LHCN-M2 (cell line): ENCODE measurements at places on chromosomes 4 and X. TPM values are rescaled to one million over a fixed set of nuclear protein-coding genes. Genes with fewer than 3 reads are reported as not detected.

Gene SPACA5
- total RNA-seq = not detected in 2 replicates

Gene STOX2
- total RNA-seq = under 0.01 TPM in 1 of 2 replicates, not detected in the other

Gene POLN
- total RNA-seq = 1.9 and 2.1 TPM in 2 replicates

- no peak for DNase-seq
Measured at GRCh38 chr4:129327637-129328036, 231.7 kb downstream of the C4orf33 start.

DNA sequence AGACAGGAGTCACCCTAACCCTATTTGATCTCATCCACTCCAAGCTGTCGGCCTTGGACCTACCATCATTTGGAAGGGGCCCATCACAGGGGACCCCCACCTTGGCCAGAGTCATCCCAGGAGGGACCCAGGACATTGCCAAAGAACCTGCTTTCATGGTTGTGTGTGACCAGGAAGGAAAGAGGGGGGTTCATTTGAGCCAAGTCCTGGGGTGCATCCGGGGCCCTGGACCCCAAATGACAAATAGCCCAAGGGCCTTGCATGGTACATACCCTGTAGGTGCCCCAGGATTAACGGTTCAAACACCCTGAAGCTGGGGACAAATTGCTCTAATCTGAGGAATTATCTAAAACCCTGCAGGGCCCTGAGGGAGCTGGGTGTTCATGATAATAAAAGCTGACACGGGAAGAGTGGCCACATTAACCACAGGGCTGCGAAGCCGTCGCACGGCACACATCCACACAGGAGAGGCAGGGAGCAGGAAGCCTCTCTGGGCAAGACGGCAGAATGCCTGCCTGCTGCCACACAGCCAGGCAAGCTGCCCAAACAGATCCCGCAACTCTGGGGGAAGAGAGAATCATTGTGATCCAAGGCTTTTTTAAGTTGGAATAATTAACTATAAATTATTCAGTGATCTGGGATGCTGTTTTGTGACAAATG, 28.2 kb upstream of the PPP2R2C start:
- no peak for DNase-seq

DNA sequence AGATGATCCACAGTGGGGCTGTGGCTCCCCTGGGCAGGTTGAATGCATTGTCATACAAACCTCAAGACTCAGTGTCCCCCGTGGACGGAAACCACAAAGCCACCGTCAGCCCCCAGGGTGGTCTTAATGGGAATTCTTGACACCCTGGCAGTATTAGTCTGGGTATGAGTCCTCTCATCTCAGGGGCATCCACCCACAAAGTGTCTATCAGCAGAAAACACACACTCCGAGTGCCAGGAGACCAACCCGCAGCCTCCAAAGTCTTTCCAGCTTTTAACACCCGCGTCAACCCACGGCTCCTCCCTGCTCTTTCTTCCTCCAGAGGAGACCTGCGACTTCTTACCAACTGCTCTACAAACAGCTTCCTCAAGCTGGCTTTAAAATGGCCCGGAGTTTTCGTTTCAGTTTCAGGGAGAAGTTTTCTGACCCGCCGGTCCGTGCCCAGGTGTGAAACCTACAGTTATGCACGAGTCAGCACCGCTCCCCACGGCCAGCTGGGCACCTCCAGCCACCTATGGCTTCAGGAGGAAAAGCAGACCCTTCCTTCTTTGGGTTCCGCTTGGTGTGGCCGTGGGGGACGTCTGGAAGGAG, 14.4 kb upstream of the ASMTL start:
- DNase-seq = no peak

DNA sequence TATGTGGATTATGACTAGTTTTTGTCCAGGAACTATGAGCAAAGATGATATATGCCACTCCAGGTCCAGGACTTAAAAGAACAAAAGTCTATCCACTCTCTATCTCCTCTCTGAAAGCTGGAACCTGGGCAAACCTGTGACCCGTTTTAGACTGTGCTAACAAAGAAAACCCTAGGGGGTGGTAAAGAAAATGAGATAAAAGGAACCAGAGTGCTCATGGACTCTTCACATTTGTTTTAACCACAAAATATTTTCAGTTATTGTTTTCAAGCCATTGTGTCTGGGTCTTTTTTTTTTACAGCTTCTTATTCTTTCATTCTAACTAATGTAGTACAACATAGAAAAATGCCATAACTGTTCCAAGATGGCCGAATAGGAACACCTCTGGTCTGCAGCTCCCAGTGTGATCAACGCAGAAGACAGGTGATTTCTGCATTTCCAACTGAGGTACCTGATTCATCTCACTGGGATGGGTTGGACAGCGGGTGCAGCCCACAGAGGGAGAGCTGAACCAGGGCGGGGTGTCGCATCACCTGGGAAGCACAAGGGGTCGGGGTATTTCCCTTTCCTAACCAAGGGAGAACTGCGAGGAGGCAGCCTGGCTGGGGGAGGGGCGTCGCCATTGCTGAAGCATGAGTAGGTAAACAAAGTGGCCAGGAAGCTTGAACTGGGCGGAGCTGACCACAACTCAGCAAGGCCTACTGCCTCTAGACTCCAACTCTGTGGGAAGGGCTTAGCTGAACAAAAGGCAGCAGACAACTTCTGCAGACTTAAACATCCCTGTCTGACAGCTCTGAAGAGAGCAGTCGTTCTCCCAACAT, 45.1 kb downstream of the CHM start:
- peak; percentile 6 for DNase-seq
